ENCODE measurements at places on chromosomes 7 and 10. TPM values are rescaled to one million over a fixed set of nuclear protein-coding genes. Genes with fewer than 3 reads are reported as not detected.

The PTF1A gene
- not detected for total RNA-seq

The KNDC1 gene
- 33.9 TPM for total RNA-seq

DNA sequence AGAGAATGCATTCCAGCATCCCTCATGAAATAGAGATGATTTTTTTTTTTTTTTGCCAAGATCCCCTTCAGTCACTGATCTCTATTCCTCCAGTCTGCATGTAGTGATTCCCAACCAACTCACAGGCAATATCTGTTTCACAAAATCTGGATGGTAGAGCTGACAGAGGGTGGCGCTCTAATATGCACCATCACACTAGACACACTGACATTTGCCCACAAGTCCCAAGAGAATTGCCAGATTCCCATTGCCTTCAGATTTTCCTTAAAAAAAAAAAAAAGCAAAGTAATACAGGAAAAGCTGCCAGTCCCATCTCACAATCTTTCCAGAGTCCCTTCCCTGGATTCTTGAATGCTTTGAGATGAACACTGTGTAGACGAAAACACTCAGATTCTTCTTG is 301.0 kb downstream of the SORCS1 start:
- no peak overlapping the region for H3K27ac ChIP-seq
- H3K36me3 ChIP-seq: no peaks in the 10 kb centered on the region
- no peaks in the 10 kb centered on the region for H3K27me3 ChIP-seq
- peak; percentile 31 for DNase-seq

GRCh38 chr10:60534761-60535389 is 145.2 kb upstream of the ANK3 start:
- no peaks in the 10 kb centered on the region for H3K27me3 ChIP-seq
- DNase-seq: no peak
- H3K4me1 ChIP-seq: peaks cover 11% of the 10 kb centered on the region
- H3K36me3 ChIP-seq: no peaks in the 10 kb centered on the region
- H3K27ac ChIP-seq: no peak overlapping the region

DNA sequence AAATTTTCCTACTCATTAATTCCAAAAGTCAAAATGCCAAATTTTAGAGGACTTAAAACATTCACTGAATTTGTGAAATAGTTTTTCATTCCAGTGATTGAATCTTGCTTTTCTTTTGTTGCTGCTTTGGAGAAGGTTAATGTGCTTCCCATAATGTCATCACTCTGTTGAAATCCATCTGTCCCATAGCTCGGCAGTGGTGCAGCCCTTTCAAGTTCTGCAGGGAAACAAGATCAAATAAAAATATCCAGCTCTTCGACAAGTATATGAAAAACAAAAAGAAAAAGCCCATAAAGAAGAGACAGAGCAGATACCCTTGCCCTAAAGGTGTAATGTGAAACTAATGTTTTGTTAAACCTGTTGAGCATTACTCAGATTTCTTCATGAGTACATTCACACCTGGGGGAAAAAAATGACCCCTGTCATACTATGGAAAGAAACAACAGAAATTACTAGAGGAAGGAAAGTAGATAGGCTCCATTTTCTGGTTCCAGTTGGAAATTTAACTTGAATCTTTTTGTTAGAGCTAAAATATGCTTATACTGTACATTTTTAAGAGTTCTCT is 35.1 kb downstream of the AGR3 start:
- no peak for DNase-seq
- no peaks in the 10 kb centered on the region for H3K36me3 ChIP-seq
- H3K4me3 ChIP-seq: no peak overlapping the region
- H3K27ac ChIP-seq: no peak overlapping the region
- no peaks in the 10 kb centered on the region for H3K27me3 ChIP-seq
- H3K4me1 ChIP-seq: peaks cover 20% of the 10 kb centered on the region

GRCh38 chr7:16091701-16092310 is 329.5 kb downstream of the CRPPA start:
- no peaks in the 10 kb centered on the region for H3K36me3 ChIP-seq
- no peak overlapping the region for H3K27ac ChIP-seq
- peaks cover 29% of the 10 kb centered on the region for H3K4me1 ChIP-seq

- no peaks in the 10 kb centered on the region for H3K4me1 ChIP-seq
- peaks cover 9% of the 10 kb centered on the region for H3K27me3 ChIP-seq
- no peak overlapping the region for H3K27ac ChIP-seq
Measured at GRCh38 chr10:122878799-122879338, 512 bp downstream of the FAM24B start.

Measured in cardiac muscle cell (in vitro differentiated cells and primary cell).